ENCODE measurements at places on chromosomes 16 and 17.

DNA sequence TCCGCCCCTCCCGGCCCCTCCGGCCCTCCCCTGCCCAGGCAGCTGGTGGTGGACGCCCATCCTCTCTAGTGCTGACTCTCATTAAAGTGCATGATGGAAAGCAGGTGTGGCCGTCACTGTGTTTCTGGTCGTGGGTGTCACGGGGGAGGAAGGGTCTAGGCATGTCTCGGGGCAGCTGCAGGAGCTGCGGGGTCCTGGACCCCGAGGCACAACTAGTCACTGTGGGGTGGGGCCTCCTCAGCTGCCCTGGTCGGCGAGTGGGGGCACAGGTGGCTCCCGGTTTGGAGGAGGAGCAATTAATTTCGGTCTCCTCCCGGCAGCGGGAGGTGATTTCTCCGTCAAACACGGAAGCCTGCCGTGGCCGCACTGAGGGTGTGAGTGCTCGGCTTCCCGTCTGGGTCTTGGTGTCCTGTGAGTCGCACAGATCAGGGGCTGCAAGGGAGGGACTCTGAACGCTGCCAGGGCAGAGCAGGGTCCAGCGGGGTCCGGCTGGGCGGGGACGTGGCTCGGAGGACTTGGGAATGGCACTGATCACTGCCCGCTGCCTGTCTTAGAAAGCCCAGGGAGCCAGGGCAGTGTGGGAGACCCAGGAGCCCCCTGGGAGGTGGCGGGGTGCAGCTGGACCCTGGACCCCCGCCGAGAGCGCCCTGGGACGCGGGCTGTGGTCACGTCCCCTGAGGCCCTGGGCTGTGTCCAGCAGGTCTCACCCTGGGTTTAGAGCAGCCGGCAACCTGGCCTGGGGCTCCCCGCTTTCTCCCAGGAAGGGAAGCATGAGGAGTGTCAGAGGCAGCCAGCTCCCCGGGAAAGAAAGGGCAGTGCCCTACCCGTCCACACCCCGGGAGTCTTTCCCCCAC, 3.3 kb downstream of the TPSD1 start:
- no peak for DNase-seq

DNA sequence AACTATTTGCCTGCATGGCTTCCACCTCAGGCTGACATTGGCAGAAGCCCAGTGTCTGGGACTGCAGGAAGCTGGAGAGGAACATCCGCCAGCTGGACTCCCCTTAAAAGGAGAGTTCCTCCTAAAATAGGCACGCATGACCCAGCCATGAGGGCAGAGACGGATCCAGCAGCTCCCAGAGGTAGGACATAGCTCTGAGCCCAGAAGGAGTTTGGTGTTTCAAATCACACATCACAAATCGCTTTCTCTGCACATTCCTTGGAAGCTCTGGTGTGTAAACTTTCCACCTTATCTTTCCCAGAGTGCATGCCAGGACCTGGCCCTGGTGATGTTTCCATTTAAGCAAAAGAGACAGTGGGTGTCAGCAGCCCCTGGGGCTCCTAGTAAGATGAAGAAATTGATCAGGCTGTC, 231.1 kb upstream of the CDH5 start:
- DNase-seq: no peak

DNA sequence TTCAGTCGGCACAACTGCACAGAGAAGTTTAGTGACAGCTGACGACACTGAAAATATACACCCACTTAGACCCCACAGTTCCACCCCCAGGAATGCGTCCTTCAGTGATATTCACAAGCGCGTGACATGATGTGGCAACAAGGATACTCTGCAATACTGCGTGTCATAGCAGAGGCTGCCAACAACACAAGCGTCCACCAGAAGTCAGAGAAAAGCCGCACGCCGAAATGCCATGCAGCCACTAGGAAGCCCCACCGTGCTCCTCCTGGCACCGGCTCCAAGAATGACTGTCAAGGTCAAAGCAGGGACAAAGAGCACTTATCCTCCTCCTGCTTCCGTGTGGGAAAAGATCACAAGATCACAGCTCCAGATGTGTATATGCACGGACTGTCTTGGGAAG, 3.5 kb downstream of the ATP2A3 start:
- no peak for DNase-seq

GRCh38 chr16:3488801-3489200, 6.5 kb downstream of the C16orf90 start:
- no peak for DNase-seq

- DNase-seq: no peak
Observed at GRCh38 chr17:58238147-58238634, at the start of gene LPO. Gene LPO, plus strand, starts transcription at chr17:58238584. Its CDS starts 4,396 bp downstream, at chr17:58242980.

DNA sequence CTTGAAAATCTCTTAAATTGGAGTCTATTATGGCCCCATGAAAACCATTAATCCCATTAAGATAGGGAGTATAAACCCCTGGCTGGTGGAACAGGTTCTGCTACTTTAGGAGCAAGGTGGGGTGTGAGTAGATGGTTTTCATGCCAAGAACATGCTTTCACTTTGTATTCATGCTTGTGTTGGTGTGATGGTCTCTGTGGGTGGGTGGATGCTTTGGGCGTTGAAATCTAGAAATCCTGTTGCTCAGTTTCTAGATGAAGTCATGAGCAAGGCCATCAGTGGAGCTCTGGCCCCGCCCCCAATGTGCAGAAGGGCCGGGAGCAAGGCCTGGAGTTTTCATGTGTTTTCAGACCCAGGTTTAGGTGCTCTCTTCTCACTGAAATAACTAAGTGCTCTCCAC, 20.1 kb downstream of the PLD6 start:
- no peak for DNase-seq
